ENCODE measurements at places on chromosomes 4 and X.

DNA sequence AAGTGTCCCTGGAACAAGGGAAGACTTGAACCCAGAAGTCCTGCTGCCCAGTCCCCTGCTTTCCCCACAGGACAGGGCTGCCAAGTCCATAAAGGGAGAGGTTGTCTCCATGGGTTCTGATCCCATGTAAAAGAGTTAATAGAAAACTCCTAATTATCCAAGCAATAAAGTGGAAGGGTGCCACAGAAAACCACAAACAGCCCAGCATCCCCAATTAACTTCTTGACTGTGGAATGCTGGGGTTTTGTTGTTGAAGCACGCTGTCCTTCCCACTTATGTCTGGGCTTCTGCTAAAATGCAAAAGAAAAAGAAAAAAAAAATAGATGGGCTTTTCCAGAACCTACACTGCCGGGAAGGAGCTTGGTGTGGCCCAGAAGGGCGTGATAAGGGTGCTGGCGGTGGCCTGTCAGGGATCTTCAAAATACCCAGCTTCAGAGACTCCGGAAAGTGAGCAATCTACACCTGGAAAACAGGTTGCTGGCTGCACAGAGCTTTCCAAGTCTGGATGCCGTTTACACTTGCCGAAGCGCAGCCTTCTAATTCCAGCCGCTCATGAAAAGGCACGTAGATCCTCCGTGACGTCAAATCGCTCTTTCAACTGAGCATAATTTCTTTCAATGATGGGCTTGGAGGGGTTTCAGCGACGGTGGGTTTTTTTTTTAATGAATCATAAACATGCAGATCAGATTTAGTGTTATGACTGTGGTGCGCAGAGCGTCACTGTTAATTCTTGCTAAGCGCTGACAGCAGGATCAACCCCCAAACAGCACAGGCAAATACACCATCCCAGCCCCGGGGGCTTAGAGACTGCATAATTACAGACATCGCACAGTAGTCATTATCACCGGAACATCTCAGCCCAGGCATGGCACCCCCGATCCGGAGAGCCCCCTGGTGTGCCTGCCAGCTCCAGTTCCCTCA, 197.6 kb downstream of the BCOR start:
- DNase-seq: no peak

GRCh38 chr4:2105559-2105958, 46.4 kb downstream of the NAT8L start:
- no peak for DNase-seq

DNA sequence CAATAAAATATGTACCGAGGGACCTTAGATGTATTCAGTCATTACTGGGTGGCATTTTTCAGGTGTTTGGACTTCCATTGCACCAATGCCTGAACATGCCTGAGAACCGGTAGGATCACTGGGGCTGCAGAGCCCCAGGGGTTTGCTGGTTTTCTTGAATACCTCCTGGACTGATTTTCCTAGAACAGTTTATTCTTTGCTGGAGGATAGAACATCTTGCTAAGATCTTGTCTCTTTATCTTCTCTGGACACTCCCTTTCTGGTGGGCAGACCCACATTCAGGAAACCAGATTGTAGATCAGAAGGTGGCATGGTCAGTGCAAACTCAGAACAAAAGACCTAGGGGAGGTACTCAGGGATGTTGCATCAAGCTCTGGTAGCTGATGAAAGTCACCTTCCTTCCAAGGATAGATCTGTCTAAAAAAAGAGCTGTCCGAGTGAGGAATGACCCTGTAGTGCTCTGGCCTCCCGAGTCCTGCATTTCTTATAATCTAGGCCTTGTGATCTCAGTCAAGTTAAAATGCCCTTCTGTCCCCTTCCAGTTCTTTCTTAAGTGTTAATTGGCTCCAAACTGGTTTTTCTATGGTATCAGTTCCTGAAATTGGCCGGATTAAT, 84.8 kb downstream of the CLDN34 start:
- no peak for DNase-seq

DNA sequence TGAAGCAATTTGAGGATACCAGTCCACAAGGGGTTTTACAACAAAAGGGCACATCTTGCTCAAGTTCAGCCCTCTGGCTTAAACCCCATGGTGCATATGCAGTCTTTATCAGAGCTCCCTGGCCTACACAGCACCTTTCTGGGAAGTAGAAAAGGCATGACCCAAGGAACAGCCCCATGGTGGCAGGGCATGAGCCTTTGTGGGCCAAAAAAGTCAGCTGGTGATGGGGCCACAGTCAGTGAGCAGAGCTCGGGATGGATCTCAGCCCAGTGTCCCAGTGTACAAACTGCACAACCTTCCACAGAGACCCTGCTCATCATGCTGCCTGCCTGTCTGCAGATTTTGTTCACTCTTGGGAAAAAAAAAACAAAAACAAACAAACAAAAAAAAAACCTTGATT, 22.3 kb upstream of the TMEM165 start:
- no peak for DNase-seq

GRCh38 chr4:110124711-110125110, 73.7 kb downstream of the ELOVL6 start:
- DNase-seq: no peak

GRCh38 chr4:139299536-139299935, 1.8 kb upstream of the NAA15 start:
- DNase-seq: no peak

GRCh38 chrX:113975441-113975840, 608.4 kb upstream of the HTR2C start:
- no peak for DNase-seq

DNA sequence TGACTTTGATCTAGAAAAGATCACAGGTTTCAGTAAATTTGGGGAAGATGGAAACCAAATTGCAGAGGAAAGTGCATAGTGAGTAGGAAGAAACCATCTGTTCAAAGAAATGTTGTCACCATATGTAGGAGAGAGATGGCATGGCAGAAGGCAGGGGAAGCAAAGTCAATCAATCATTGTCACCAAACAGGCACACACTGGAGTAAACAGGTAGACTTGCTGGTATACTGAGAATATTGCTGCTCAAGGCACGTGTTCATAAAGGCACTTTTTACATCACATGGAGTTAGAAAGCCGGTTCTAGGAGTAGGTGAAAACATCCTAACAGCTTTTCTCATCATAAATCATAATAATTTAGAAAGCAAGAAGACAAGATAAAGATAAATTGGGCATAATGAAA, 550.5 kb upstream of the FAT1 start:
- no peak for DNase-seq

DNA sequence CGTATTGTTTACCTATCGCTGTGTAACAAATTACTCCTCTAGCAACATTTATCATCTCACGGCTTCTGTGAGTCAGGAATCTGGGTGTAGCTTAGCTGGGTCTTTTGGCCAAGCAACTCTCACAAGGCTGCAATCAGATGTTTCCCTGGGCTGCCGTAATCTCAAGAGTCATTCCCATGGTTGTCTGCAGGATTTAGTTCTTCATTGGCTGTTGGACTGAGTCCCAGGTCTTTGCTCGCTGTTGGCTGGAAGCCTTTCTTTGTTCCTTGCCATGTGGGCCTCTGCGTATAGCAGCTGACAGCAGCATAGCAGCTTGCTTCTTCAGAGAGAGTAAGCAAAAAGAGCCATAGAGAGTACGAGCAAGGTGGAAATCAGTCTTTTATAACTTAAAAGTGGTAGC, 16.8 kb downstream of the POLR2B start:
- no peak for DNase-seq

- no peak for DNase-seq
Observed at GRCh38 chrX:119055687-119056086, 17.1 kb upstream of the CT47C1 start.

Measured in cortex of kidney (tissue), 1 donor.